Myocyte (in vitro differentiated cells): ENCODE measurements at places on chromosomes 7 and 10.

GRCh38 chr7:36604806-36605205, 119.5 kb downstream of the AOAH start:
- peak; percentile 12 for DNase-seq

- no peak for DNase-seq
These were observed 94.7 kb downstream of the RAMP3 start for GRCh38 chr7:45252248-45252647.

- peak; percentile 52 for DNase-seq
These were observed 23.1 kb upstream of the SDHAF3 start for GRCh38 chr7:97094284-97094930.

- DNase-seq, result no peak
These were observed 115.3 kb downstream of the SGMS1 start for GRCh38 chr10:50508315-50509051.

- no peak for DNase-seq
These were observed 12.9 kb upstream of the WASL start for GRCh38 chr7:123761729-123762128.

DNA sequence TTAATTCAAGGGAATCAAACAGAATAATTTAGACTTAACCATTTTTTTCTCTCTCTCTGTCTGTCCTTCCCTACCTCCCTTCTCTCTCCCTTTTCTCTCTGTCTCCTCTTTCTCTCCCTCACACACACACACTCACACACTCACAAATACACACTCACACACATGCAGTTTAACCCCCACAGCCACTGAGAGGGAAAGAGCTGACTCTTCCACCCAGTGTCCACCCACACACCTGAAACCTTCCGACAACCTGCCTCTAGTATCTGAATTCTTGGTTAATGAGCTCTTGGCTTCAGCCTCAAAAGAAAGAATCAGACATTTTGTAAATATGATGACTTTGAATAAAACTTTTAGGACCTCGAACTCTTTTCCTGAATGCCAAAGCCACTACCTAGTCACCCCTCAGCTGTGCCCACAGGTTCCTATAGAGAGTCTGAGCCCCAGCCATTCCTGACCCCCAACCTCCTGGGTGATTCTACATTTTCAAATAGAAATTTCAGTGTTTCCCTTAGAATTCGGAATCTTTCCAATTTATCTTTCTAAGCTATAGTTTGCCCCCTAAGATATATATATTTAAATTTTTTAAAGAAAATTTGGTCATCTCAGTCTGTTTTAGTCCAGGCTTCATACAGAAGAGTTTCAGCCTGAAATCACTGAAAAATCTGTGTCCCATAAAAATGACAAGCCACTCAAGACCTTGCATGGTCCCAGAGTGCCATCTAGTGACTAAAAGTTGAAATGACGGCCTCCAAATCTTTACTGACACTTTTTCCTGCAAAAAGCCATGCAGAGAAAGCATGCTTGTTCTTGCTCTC, 202.8 kb downstream of the IPMK start:
- DNase-seq, result peak; percentile 76

- DNase-seq, result peak; percentile 81
These were observed 102.8 kb upstream of the ZNF438 start for GRCh38 chr10:31134311-31134952.

GRCh38 chr10:103845972-103846371, 9.4 kb downstream of the SH3PXD2A start:
- DNase-seq, result no peak

DNA sequence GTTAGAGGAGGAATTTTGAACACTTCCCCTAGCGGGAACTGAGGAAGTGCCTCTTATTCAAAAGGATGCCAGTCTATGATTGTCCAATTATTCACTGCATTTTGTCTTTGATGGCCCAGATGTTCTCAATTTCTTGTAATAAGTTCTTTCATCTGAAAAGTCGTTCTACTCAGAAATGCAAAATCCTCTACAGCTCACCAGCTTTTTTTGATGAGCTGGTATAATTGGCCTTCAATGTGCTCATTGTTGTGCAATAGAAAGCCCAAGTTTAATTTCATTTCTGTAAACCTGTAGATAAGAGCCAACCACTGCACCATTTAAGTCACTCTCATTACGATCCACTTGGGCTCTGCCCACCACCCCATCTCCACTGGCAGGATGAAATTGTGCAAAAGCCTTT, 978.7 kb upstream of the AUTS2 start:
- no peak for DNase-seq

- no peak for DNase-seq
These were observed 9.0 kb downstream of the GUSB start for GRCh38 chr7:65972976-65973375.

DNA sequence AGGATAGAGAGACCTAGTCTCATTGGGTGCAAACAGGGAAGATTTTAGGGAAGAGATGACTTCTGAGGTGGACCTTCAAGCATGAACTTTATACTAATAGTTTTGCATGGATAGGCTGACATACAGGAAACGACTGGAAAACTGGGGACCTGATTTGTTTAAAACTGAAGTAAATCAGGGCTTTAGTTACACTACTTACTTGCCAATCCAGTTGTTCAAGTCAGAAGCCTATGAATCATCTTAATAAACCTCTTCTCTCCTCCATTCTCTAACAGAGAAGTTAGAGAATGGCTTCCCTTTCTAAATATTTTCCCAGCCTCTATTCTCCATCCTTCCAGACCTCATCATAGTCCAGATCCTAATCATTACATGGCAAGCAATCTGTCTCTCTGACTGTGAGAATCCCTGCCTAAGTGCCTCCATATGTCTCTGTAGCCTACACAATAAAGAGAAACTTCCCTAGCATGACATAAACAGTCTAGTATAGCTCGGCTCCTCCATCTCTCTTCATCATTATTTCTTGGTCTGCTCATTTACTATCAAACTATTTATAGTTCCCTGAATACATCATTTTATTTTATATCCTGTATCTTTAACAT, 55.8 kb downstream of the PRKG1 start:
- DNase-seq, result no peak

- no peak for DNase-seq
These were observed 35.8 kb upstream of the EIF4H start for GRCh38 chr7:74138334-74138867.
